ENCODE measurements at places on chromosomes 5 and 9. TPM values are rescaled to one million over a fixed set of nuclear protein-coding genes. Genes with fewer than 3 reads are reported as not detected.

SH3TC2 gene
- total RNA-seq = 4.8 TPM

ABL1 gene
- 62.4 TPM for total RNA-seq

SHLD3 gene
- total RNA-seq = 5.0 TPM

PCDHB9 gene
- total RNA-seq = under 0.01 TPM

LOX gene
- 58.0 TPM for total RNA-seq

PROB1 gene
- 1.00 TPM for total RNA-seq

FAM81B gene
- not detected for total RNA-seq

DNAJB5 gene
- 17.6 TPM for total RNA-seq

RALGDS gene
- 19.3 TPM for total RNA-seq

SEMA4D gene
- 0.62 TPM for total RNA-seq

PCDHB7 gene
- total RNA-seq = 0.11 TPM

NINJ1 gene
- total RNA-seq = 35.1 TPM

MCTP1 gene
- total RNA-seq = 36.5 TPM

PTPA gene
- total RNA-seq = 129 TPM

All from uterine smooth muscle cell (primary cell).